ENCODE measurements at places on chromosomes 1 and 21.

DNA sequence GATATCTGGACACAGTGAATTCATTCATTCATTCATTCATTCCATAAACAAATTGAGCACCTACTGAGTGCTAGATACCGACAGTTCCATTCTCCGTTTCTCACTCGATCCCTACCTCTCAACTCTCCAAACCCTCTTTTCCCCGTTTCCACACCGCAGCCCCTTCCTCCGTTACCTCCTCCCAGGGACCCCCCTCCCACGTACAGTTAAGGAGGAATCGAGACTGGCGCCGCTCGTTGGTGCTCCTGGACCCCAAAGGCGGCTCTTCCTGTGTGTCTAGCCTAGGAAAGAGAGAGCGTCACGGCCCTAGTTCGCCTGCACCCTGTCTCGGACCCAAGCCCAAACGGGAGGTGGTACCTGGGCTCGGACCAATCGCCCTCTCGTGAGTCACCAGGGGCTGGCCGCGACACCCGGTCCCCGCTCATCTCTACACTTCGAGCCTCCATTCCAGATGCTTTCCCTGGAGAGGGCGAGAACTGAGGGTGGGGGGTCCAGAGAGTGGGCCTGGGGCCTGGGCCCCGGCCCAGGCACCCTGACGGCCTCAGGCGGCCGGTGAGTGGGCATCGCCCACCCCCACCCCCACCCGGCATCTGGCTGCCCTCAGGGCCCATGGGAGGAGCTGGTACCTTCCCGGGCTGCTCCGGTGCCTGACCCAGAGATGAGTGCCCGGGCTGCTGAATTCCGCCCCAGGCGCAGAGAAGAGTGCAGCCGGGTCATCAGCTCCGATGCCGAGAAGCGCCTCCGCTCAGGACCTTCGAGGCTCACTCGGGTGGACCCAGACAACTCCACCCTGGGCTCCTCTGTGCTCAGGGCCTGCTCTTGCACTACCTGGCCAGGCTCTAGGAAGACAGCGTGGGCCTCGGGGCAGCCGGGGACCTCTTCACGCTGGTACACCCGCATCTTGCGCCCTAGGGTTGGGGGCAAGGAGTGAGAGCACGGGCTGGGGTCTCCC lies 4.9 kb downstream of the ARHGEF19 start:
- no peak for DNase-seq

DNA sequence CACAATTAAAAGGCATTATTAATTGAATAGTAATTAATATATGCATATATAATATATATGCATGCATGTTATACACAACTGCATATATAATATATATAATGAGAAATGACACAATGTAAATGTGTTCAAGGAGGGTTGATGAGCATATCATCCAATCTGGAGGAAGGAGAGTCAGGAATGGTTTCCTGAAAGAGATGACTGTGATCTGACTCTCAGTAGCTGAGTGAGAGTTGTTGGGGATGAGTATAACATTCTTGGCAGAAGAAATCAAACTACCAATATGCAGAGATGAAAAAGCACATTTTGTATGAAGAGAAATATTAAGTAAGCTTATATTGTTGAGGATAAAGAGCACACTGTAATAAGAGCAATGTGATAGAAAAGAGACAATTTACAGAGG lies 37.3 kb downstream of the F13B start:
- DNase-seq: no peak

DNA sequence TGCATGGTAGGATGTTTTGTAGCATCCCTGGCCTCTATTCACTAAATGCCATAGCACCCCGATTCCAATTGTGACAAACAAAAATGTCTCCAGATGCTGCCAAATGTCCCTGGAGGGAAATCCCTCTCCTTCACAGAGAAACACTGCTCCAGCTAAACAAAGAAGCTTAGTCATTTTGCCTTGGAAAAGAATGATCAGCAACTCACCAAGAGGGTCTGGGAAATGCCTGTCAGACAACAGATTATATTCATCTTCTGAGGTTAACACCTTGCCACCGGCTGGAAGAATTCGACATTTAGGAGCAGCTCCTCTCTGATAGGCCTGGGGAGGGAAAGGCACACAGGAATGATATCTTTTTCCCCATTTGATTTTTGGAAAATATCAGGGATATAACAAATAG lies 84.4 kb downstream of the NIBAN1 start:
- DNase-seq: no peak

DNA sequence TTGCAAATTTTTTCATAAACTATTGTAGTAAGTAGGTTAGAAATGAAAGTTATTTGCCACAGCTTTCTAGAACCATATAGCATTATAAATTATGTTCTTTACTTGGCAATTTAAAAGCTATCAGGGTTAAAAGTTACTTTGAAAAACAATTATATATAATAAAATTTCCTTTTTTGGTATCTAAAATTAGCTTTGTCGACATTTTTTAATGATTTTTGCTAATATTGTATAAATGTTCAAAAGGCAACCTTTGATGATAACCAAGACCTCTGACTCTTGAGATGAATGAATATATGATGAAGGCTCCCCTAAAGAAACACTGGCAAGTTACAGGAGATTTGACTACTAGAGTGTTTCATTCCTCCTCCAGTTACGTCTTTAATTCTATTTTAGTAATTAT lies 121.2 kb downstream of the CDC42BPA start:
- no peak for DNase-seq

GRCh38 chr1:241675983-241676382 lies 23.9 kb downstream of the WDR64 start:
- DNase-seq: no peak

- no peak for DNase-seq
Observed at GRCh38 chr1:220300442-220301121, 28.3 kb upstream of the RAB3GAP2 start.
